ENCODE measurements at places on chromosomes 12 and 14.

DNA sequence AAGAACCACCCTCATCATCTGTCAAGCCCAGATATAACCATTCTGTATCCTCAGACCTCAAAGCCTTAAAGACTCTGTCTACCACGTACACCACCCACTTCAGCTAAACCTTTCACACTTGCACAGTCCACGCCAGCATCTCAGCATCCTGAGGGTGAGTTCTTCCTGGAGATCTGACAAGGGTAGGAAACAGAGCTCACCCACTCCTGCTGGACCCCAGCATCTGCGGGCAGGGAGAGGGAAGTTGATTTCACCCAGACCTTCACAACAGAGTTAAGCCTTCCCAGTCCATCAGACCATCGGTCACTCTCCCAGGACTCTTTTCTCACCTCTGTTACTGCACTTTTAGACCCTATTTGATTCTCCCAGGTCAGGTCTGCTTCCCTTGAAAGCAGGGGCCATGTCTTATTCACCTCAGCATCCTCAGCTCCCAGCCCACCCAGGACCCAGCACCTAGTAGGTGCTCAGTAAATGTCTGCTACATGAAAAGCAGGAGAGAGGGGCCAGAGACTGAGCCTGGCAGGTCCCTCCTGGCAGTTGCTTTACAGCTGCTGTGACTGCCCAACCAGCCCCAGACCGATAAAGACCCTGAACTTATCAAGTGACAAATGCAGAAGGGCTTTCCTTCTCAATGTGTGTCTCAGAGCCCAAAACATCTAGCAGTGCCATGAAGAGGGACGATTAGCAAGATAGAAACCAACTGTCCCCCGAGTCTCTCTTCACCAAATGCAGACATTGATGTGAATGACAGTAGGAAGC is 34.1 kb downstream of the ANO2 start:
- DNase-seq, result no peak

DNA sequence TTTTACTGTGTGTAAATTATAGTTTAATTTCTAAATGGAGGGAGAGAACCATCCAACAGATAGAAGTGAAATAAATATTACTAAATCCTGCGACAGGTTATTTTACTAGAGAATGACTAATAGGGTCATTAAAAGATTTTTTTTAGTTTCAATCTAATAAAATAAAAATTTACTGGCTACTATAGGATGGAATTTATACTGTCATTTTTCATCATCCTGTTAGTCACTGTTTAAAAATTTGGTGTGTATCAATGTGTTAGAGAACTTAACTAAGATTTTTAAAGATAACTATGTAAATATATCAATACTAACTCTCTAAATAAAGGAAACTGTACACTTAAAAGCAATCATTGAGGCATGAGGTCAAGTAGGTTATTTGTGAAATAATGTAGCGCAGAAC is 41.1 kb upstream of the CDKN3 start:
- peak; percentile 40 for DNase-seq

DNA sequence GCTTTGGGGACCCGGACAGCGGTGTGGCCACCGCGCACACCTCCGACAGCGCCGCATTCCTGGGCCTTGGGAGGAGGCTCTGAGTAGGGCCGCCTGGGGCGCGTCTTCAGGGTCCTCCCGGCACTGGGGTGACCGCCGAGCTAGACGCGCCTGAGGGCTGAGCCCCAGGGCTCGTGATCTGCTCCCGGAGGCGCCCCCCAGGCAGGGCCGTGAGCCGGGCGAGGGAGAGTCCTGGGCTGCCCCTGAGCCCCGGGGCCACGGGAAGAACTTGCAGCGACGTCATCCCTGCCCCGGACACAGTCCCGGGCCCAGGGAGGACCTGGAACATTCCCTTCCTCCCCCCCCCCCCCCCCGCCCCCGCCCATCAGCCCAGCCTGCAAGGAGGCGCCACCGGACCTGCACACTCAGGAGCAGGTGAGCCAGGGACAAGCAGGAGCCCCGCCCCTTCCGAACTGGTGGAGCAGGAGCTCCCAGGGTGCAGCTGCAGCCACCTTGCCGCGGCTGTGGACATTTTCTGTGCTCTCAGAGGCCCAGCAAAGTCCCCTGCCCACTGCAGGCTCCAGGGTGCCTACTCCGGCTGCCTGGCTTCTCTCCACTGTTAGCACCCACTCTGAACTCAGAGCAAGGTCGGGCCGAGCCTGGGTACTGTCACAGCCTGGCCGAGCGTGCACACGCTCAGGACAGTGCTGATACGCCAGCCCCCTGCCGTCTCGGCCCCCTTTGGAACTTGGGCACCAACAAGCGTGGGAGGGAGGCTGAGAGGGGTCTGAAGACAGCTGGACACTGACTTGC is 50.7 kb downstream of the A2M start:
- peak; percentile 25 for DNase-seq

- DNase-seq, result no peak
Measured at GRCh38 chr14:93901813-93902212, 25.3 kb upstream of the FAM181A start.

DNA sequence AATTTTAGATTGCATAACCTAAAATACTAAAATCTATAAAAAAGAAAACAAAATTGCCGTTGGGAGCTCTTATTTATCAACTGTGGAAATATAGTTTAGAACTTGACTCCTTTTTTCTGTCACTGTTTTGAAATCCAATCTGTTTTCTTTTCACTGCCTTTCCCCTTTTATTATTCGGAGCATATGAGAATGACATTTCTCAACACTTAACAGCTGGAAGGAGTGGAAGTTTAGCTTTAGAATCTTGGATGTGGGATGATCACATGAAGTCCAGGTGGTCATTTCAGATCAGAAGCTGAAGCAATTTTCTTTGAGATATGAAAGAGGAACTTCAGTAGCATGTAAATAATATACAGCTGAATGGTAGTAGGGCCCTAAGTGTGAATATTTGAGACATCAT is 16.7 kb downstream of the TRHDE start:
- DNase-seq, result no peak

- DNase-seq, result no peak
Measured at GRCh38 chr12:130703733-130704375, 12.2 kb downstream of the RIMBP2 start.

GRCh38 chr12:78101946-78102635 is 271.4 kb downstream of the NAV3 start:
- no peak for DNase-seq

DNA sequence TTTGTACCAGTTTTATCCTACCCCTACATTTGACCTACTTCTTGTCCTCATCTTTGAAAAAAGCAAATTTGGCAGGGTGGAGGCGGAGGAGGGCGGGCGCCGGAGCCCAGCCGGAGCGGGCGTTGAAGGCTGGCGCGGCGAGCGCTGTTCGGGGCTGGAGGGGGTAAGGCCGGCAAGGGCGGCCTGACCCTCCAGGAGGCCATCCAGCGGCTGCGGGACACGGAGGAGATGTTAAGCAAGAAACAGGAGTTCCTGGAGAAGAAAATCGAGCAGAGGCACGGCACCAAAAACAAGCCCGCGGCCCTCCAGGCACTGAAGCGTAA is 27.2 kb downstream of the FBXO34 start:
- no peak for DNase-seq

DNA sequence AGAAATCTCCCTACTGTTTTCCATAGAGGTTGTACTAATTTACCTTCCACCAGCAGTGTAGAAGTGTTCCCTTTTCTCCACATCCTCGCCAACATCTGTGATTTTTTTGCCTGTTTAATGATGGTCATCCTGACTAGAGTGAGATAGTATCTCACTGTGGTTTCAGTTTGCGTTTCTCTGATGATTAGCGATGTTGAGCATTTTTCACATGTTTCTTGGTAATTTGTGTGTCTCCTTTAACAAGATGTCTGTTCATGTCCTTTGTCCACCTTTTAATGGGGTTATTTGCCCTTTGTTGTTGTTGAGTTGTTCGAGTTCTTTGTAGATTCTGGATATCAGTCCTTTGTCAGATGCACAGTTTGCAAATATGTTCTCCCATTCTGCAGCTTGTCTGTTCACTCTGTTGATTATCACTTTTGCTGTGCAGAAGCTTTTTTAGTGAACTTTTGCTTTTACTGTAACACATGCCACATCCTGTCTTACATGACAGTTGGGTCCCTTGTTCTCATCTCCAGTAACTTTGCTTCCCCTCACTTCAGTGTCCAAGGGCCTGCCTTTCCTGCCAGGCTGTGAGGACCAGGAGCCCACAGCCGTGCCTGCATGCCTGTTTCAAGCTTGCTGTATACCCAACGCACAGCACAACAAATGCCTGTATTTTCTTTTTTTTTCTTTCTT is 64.9 kb downstream of the SPRING1 start:
- DNase-seq, result no peak

- DNase-seq, result peak; percentile 17
Measured at GRCh38 chr14:75119056-75119455, 7.8 kb downstream of the NEK9 start.

GRCh38 chr12:122467983-122468382 is 32.7 kb downstream of the ZCCHC8 start:
- DNase-seq, result no peak

DNA sequence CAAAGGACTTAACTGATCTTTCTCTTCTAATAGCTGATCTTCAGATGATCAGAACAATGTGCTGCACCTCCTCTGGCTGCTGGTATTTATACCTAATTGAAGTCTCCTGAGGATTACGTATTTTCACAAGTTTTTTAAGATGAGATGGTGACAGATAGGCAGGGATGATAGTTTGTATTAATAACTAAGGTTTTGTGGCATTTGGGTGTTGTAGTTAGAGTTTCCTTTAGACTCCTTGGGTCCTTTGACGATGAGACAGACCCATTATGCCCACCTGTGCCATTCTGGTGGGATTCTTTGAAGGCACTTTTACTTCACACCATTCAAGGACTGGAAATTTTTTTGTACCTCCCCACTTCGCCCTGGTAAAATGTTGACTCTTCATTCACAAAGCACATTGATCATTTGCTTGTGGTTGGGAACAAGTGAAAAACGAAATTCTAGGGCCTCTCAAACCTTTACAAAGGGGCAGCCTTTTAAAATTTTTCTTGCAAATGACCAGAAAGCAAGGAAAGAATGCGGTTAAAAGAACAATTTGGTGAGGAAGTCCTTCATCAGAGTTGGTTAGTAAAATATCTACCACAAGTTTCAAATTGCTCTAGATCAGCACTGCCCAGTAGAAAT is at the start of gene IFNG:
IFNG (minus strand) TSS at position 60 of the 624 bp plus-strand sequence. CDS start 125 bp downstream, outside the sequence.
- DNase-seq, result no peak

GRCh38 chr14:69630360-69630759 is 19.0 kb downstream of the SUSD6 start:
- no peak for DNase-seq

DNA sequence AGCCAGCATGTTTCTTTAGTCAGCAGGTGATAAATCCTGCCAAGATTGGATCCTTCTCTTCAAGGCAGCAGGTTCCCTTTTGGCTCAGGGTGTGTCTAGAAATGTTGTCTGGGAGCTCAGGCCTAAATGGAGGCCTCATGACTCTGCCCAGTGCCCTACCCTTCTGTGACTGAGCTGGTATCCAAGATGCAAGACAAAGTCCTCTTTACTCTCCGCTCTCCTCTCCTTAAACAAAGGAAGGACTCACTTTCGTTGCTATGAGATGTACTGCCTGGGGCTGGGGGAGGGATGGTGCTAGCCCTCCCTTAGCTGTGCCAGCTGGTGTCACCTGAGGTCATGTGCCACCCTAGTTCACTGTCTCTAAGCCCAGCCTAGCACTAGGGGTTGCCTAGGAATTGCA is 13.8 kb upstream of the TMPRSS12 start:
- no peak for DNase-seq

DNA sequence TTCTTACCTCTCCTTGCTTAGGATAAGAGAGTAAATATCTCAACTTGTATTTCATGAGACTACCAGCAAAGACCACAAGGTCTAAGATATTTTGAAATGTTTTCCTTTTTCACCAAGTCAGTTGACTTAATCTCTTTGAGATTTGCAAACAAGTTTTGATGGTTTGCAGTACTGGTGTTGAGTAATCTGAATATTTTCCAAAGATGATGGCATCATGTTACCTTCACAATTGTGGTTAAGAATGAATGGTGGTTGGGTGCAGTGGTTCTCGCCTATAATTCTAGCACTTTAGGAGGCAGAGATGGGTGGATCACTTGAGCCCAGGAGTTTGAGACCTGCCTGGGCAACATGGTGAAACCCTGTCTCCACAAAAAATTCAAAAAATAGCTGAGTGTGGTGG is 225.7 kb downstream of the TMTC2 start:
- DNase-seq, result peak; percentile 22

DNA sequence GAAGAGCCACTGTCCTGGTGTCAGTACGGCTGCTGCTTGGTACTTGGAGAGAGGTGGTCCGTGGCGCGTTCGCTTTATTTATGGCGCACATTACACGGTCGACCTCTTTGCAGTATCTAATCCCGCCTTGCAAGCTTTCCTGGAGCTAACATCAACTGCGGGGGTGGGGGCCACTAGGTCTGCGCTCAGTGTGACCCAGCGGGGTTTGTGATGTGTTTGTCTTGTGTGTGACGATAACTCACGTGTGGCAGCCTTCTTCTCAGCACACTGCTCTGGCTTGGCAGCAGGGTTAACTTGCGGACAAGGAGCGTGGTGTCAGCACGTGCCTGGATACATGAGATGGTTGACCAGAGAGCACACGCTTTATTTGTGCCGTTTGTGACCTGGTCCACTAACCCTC is 122.2 kb upstream of the RTL1 start:
- DNase-seq, result no peak
